ENCODE measurements at places on chromosomes 12 and 14.

GRCh38 chr12:106867651-106868050 is 88.1 kb upstream of the TMEM263 start:
- DNase-seq, result no peak

- no peak for DNase-seq
These were observed 43.2 kb downstream of the SSPN start for GRCh38 chr12:26238341-26239121.

DNA sequence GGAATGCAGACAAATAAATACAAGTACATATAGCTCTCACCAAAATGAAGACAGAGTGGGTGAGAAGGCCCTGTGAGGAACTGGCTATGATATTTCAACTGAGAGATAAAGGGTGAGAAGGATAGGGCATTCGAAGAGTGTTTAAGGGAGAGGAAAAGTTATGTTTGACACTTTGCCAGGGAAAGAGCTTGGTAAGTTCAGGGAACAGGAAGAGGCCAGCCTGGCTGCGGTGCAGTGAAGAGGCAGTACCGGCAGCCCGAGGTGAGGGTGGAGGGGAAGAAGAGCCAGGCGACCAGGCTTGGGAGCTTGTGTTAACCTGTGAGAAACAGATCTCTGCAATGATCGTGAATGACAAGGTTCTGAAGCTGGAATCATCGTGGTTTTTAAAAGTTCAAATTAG is 84.7 kb upstream of the RFX4 start:
- no peak for DNase-seq

- peak; percentile 14 for DNase-seq
These were observed 29.0 kb downstream of the SCYL2 start for GRCh38 chr12:100295764-100296555.

DNA sequence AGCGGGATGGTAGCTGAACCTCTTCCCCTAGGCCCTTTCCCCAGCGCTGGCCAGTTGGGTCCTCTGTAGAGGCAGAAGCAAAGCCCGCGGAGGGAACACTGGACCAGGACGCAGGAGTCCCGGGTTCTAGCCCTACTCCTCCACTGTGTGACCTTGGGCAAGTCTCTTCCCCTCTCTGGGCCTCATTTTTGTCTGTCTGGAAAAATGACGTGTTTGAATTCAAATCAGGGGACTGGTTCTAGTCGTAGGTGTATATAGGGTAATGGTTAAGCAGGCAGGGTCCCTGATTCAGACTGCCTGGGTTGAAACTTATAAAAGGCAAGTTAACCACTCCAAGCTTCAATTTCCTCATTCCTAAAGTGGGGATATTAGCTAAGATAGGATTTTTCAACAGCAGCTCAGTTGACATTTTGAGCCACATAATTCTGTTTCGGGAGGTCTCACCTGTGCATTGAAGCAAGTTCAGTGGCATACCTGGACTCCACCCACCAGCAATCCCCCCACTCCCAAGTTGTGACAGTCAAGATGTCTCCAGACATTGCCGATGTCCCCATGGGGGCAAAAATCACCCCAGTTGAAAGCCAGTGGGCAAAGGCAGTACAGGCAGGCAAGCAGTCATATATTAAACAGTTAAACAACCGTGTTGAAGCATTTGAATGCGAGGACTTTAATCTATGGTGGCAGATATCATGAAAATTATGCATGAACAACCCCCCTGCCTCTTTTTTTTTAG is 899 bp downstream of the TPCN1 start:
- DNase-seq, result peak; percentile 57

DNA sequence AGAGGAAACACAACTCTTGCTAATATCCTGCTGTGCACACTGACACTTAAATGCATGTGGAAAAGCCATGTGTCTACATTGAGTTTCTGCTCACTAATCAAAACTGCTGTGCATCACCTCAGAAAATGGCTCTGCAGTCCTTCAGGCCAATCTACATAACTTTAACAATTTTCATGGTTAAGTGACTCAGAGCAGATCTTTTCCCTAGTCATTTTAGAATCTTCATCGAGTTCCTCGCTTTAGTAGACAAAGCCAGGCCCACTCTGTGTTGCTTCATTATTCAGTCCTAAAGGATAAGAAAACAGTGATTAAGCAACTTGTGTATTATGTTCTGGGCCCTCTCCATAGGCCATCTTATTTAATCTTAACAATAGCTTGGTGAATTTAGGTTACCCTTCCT is 250.0 kb downstream of the KCNC2 start:
- DNase-seq, result no peak

DNA sequence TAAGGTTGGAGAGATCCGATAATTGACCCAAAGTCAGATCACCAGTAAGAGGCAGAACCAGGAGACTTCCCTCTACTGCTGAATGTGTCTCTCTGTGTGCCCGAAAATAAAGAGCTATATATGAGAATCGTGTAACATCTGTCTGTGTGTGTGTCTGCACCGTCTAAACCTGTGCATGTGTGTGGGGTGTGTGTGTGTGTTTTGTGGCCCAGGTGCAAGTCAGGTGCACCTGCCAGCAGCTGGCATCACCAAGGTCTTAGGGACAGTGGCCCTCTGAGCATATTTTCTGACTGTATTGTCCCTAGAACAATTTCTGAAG is 24.7 kb upstream of the KRT78 start:
- no peak for DNase-seq

- DNase-seq, result peak; percentile 87
These were observed 116.4 kb downstream of the LRIG3 start for GRCh38 chr12:58803908-58804307.

GRCh38 chr12:26100666-26101349 is 24.0 kb downstream of the BHLHE41 start:
- DNase-seq, result no peak

DNA sequence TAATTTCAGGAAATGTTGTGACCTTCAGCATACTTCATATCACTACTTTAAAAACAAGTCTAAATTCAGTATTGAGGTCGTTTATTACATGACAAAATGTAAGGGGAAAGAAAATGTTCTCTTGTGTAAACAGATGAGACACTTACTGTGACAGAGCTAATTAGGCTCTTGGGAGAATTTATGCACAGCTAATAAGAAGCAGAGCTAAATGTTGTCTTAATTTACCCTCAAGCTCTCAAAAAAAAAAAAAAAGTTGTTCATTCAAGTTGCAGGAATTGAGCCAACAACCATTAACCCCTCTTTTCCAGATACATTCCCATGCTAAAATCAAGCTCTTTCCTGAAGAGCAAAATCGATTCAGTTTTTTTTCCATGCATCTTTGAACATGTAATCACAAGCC is 1419.4 kb downstream of the FSCB start:
- DNase-seq, result no peak

DNA sequence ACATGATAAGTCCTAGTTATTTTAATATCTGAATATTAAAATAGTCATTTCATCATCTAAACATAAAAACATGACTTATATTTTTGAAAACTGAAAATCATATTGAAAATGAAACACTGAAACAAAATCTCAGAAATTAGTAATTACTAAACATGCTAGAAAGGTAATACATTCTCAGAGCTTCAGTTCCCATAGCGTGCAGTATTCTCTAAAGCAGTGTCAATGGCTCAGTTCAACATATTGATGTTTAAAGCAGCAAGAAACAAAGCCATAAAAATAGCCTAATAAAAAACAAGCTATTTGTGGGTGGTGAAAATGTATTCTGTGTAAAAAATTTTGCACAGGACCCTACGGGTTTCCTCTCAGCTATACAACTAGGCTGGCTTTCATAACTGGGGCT is 1337.4 kb downstream of the FSCB start:
- DNase-seq, result no peak

DNA sequence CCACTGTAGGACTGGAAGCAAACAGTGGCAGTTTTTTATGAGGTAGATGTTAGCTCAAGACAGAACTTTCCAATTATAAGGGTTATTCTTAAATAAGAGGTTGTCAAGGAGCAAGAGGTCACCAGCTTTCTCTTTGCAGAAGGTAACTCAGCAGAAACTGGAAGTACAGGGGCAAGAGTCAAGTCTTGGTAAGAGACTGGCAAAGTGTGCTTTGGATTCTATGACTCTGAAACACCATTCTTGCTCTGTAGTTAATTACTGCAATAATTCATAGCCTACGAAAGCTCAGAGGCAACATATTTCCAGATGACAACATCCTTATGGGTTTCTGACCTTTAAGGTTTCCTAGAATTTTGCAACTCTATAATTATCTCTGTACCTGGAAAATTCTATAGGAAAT is 51.3 kb downstream of the RMST start:
- no peak for DNase-seq

DNA sequence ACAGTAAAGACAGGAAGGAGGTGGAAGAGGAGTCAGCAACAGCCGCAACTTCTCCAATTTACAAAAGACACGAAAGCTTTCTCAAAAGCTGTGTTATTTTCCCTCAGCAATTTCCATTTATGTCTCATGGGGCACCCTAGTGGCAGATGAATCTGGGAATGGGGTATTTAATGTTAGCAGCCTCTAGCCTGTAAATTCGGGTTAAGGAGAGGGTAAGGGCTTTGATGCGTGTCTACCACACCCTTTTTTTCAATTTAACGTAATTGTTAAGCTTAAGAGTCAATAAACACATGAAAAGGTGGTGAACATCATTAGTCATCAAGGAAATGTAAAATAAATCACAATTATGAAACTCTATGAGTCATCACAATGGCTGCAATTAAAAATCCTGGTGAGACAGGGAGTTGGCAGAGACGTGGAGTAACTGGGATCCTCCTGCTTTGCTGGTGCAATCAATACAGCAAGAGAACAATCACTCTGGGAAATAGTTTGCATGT is 986.4 kb downstream of the AACS start:
- DNase-seq, result peak; percentile 75

DNA sequence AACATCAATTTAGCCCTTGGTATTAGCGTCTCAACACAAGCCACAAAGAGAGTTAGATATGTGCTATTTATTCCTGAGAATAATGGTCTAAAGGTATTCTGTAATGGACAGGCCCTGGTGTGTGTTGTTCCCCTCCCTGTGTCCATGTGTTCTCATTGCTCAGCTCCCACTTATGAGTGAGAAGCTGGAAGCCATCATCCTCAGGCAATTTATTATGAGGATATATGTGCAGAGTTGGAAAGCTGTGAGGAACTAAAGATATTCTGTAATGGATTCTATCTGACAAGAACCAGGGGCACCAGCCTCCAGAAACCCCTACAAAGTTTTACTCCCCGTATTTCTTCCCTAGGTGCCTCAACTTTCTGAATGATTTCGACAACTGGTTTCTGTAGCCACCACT is 210.8 kb downstream of the GRIN2B start:
- DNase-seq, result no peak

DNA sequence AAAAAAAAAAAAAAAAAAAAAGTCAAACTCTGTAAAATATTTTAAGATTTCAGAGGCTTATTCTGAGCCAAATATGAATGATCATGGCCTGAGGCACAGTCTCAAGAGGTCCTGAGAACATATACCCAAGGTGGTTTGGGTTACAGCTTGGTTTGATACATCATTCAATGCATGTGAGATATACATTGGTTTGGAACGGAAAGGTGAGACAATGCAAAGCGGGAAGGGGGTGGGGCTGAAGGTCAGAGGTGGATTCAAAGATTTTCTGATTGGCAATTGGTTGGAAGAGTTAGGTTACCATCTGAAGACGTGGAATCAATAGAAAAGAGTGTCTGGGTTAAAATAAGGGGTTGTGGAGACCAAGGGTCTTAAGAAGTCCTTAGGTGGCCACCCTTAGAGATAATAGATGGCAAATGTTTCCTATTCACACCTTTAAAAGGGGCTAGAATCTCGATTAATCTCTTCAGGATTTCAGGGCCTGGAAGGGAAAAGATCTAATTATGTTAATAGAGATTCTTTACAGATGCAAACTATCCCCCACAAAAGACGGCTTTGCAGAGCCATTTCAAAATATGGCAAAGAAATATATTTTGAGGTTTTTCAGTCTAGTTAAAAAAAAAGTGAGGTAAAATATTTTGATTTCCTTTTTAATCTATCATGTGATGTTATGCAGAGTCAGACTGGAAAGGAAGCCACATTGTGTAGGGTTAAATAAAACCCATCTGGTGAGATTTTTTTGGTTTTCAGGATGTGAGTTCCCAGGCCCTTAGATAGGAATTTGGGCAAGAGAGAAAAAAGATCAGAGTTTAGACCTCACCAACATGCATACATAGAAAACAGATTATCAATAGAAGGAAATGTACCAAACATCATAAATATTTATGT is 173.8 kb upstream of the CNOT2 start:
- no peak for DNase-seq

DNA sequence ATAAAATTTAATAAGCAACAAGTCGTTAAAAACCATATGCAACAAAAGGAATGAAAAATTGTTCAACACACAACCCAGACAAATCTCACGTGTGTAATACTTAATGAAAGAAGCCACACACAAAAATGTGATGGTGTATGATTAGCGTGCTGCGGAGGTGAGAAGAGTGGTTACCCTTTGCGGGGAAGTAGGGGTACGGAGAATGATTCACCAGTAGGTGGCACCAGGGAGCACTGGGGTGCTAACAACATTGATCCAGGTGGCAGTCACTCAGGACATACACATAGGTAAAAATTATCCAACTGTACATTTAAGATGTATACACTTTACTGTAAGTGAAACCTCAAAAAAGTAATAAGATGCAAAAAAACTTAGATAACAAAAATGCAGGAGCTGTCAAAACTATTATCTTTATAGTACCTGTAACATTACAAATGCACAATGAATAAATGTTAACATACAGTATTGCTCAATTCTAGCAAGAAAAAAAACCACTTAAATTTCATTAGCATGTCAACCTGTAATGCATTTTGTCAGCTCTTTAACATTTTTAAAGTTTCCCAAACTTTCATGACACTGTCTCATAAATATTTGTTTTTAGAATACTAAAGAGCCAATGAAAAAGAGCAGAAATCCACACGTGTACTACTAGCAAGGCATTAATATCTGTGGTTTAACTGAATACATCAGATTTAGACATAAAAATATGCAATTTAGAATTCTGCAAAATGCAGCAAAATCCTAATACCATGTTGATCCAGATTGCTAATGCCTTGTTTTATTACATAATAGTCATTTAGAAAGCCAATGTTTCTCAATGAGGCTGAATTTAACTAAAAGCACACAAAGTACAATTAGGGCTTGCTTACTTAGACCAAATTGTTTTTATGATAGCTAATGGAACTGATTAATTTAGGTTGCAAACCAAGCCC is 46.7 kb downstream of the TMCC3 start:
- no peak for DNase-seq

GRCh38 chr14:72576258-72576657 is 317.6 kb downstream of the DPF3 start:
- DNase-seq, result no peak

DNA sequence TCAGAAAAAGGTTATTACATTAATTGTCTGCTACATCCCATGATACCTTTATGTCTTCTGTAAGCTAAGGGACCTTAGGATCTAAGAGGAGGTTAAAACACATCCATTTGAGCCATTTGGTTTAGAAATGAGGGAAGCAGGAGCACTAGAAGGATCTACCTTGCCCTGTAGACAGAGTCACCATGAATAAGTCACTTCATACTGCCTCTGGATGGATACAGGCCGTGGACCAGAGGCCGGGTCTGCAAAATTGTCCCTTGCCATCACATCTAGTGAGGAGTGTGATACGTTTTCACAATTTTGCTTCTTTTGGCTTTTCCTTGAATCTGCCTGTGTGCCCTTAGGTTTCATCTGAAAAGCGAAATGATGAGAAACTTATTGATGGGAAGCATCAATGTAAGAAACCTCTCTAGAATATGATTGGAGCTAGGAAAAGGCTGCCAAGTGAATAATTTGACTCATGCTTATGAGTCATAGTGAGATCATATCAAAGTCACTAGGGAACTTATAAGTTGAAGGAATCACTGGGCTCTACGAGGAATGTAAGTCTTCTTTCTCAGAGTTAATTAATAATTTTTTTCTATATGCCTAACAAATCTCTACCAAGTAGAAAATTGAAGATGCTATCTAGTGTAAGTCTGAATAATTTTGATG is 10.8 kb downstream of the GLRX5 start:
- DNase-seq, result peak; percentile 89

GRCh38 chr12:77847680-77848431 is 17.2 kb downstream of the NAV3 start:
- DNase-seq, result peak; percentile 87
